ENCODE measurements at places on chromosomes 2 and 18.

DNA sequence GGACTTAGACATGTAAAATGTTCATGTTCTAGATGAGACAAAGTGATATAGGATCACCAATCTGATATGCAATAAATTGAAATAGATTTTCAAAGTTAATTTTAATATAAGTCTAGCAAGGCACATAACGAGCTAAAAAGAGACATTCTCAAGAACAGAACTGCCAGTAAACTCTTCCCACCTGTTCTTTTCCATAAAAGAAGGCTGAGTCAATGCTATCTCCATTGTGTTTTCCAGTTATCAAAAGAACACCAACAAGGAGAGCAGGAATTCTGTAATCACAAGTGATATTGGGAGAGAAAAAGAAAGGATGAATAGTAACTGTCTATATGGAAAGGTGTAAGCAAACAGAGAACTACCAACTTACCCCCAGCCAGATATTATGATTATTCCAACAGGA, 25.6 kb downstream of the GPR155 start:
- DNase-seq: no peak

DNA sequence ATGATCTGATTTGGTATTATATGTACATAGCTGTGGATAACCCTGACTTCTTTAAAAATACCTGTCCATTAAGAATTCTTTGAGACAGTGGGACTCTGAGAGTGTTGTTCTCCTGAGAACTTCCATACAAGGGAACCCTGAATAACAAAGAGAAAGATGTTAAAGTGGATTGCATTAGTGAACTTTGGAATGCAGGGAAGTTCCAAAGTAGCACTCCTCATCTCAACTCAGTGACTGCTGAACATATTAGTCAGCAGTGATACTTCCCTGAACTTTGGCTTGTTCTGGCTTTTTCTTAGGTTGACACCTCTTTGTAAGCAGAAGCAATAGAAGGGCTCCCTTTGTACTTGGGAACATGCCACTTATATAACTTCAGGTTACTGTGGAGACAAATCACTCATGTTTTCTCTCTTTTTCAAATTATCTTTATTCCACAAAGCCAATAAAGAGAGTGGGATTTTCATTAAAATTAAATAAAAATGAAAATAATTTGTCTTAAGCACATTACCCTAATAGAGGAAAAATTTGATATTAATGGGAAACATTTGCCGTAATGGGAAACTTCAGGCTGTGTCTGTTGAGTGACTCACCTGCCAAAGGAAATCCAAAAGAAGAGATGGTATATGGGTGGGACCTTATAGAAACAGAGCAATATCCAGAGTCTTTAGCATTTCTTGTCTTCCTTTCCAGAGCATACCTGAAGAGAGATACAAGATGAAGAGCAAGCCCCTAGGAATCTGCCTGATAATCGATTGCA, 33.3 kb downstream of the CFLAR start:
- no peak for DNase-seq

DNA sequence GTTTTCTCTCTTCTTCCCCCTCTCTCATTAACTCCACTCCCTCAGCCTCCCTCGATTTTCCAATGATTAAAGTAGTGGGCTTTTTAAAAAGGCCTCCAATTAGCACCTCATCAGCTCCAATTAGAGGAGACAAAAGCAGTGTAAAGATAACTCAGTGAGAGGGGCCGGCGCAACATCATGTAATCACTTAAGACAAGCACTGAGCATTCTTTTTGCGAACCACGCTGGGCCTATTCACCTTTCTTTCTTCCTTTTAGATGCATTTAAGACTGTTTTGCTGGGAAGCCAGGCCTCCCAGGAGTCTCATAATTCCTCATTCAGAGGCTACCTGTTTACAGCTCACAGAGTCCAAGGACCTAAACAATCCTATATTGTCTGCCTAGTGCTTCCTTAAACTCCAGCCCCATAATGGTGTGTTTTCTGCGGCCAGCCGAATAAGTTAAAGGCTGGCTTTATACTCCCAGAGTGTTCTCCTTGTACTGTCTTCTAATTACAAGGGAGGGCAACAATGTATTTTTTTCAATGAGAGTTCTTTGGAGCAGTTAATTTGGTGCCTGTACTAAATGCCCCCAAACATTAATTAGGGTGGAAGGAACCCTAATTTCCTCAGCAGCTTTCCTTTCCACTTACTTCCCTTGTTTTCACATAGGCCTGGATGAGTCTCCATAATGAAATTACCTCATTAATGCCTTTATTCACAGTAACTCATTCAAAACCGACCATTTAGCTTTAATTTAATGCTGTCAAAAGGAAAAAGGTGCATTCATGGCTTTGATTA, 28.0 kb upstream of the LMAN1 start:
- no peak for DNase-seq

GRCh38 chr2:60992985-60993392, 24.5 kb upstream of the PEX13 start:
- DNase-seq: no peak

GRCh38 chr2:24508878-24509277, 17.8 kb downstream of the NCOA1 start:
- no peak for DNase-seq

- DNase-seq: no peak
Observed at GRCh38 chr2:158089322-158089721, 12.4 kb upstream of the UPP2 start.

GRCh38 chr18:77653792-77654191, 404.1 kb downstream of the GALR1 start:
- no peak for DNase-seq

DNA sequence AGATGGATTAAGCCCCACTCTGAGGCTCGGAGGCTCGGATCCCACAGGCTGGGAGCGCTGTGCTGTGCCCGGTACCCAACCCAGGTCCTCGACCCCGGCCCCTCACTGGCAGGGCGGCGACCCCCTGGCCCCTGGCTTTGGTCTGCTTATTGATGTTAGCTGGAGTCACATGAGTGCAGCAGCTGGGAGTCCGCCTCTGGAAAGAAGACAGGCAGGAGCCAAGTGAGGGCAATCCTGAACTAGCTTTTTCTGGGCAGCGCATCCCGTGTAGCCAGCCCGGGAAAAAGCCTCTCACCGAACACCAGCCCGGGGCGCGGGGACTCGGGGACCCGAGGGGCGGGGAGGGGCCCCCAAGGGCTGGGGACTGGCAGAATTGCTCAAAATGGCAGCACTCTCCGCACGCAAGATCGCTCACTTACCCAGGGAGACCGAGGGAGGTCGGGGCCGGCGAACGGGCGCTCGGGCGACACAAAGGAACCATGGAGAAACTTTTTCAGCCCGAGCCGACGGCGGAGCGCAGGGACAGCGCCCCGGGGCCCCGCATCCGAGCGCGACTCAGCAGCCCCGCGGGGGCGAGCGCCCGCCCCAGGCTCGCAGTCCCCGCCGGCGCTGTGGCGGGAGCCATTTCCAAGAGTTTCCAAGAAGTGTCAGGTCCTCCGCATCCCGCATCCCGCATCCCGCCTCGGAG, 567 bp downstream of the TMEM200C start:
- no peak for DNase-seq

DNA sequence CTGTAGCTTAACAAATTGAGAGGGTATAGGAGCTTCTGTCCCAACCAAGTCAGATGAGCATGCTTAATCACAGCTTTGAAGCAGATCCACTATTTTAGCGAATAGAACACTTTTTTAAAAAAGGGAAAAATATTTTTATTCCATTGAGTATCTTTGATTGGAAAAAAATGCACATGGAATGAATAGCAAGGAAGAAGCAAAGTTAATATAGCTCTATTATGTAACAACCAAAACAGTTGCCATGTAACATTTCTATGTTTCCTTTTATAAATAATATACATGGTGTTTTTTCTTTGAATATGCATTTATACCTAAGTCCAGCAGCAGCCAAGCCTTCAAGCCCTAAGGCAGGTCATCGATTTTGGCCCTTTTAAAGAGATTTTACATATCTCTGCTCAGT, 21.4 kb upstream of the SPTBN1 start:
- no peak for DNase-seq

DNA sequence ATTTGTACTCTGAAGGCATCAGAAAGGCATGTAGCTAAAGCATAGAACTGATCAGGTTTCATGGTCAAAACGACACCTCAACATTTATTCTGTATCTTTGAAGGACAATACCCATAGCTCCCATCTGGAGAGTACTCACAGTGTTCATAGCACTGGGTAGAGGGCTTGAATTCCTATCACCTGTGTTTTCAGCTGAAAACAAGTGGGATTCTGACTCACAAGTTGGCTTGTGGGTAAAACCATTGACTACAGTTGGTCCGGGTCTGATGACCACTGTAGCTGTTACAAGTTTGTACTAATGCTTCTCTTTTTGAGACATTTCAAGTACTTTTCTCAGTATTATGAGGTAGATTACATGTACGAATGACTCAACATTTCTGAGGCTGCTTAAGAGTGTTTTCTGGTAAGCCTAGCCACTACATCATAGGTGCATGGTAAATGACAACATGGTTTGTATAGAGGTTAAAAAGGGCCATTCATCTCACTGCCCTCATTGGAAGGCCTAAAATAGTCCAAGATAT, 68.6 kb upstream of the PELI1 start:
- DNase-seq: no peak

GRCh38 chr2:199589306-199589705, 131.6 kb upstream of the SATB2 start:
- DNase-seq: no peak

GRCh38 chr2:240585101-240585500, 1.4 kb upstream of the CAPN10 start:
- no peak for DNase-seq

GRCh38 chr2:113877711-113878598, 11.9 kb upstream of the ACTR3 start:
- no peak for DNase-seq

GRCh38 chr18:55461848-55462247, 126.1 kb downstream of the TCF4 start:
- no peak for DNase-seq

DNA sequence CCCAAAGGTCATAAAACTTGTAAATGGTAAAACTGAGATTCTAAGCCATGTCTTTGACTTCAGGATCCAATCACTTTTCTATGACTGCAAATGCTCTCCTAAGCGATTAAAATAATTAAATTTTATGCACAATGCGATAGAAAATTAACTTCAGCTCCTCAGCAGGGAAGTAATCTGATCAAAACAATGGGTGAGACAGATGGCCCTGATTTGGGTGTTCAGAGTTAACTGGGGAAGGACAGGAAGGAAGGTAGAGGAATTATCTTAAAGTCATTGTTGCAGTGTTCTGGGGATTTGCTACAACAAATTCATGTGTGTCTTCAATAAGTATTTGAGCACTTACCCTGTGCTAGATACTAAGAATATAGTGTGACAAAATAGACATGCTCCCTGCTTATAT, 446.0 kb upstream of the MEX3C start:
- no peak for DNase-seq

DNA sequence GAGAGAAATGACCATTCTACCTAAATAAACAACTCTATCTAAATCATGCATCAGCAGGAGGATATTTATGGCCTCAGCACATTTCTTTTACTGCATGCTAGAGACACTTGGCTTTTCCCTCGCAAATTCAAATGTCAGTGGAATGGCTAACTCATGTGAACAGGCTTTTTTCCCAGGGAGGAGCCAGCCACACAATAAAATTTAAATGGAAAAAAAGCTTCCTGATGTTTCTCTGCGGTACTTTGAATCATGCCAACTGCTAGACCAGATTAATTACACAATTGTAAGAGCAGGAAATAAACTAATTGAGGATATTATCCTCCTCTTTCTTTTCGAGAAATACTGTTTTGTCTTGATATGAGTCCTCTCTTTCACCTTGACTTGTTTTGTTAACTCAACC, 676.3 kb downstream of the IRS1 start:
- DNase-seq: no peak

DNA sequence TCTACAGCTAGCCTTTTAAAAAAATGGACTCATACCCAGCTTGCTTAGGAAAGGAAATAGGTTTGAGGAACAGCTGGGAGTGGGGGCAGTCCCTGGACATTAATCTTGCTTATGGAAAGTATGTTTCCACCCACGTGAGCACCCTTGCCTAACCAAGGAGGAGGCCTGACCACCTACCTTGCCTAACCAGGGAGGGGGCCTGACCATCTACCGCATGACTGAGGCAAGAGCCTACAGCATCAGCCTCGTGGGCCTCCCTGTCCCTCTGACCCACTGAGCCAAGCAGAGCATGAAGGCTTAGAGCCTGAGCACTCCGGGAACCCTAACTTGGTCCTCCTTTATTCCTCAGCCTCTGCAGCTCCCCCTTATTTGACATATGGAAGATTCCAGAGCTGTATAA, 20.2 kb downstream of the PRKAG3 start:
- no peak for DNase-seq

DNA sequence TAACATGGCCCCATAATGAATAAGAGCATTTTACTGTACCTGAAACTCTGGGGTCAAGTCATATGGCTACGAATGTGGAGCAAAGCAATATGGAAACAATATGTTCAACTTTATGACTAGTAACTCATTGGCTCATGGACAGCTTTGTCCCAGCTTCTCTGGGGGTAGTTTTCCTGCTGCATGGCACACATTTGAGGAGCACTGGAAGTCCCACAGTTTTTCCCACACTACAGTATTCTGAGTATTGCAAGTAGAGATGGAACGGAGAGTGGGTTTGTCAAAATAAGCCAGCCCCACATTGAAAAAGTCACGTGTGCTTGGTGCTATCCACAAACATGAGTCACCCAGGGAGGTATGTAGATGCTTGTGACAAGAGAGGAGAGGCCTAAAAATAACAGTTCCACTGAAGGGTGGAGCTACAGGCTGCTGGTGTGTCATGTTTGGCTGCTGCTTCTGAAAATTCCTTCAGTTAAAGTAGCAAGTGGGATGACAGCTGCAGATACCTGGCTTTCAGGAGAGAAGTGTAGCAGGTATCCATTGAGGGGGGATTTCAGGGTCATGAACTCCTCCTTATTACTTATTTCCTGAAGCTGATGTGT, 48.2 kb upstream of the CTAGE1 start:
- DNase-seq: no peak

DNA sequence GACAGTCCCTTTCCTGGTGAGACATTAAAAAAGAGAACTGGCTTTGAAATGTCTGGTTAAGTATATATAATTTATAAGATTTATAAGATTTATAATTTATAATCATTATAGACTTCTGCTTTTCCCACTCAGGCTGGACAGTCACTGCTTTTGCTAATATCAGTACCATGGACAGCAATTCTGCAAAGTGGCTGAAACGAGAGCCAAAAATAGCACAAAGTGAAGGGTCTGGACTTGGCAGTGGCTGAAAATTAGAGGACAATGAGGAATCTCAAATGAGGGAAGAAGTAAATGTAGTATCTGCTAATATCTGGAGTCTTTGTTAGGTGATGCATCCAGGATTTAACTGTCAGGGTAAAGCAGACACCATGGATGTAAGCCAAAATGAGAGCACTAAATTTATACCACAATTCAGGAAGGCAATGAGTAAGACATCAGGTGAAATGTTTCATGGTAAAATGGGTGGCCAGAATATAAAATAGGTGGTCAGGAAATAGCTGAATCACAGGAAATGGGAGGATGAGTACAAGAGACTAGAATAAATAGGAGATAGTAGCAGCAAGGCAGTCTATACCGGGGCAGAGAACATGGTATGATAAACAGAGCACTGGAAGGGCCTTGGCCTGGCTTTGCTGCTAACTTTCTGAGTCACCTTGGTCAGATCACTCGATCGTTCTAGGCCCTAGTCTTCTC, 39.6 kb upstream of the BOD1L2 start:
- DNase-seq: no peak

Data from stimulated activated CD8-positive, alpha-beta memory T cell treated with anti-CD3 and anti-CD28 coated beads, Interleukin-7, amount 100 ng/mL, for 24 hours (primary cell).